Stimulated activated CD8-positive, alpha-beta memory T cell treated with anti-CD3 and anti-CD28 coated beads, Interleukin-7, amount 100 ng/mL, for 48 hours (primary cell): ENCODE measurements at places on chromosomes 1 and 21.
A peak's percentile ranks its signal among the peaks of the same experiment; 100 is the strongest.

- no peak for DNase-seq
Observed at GRCh38 chr1:90387805-90388204, 329.3 kb downstream of the BARHL2 start.

GRCh38 chr1:230708631-230709580 is 5.0 kb downstream of the AGT start:
- DNase-seq = no peak

DNA sequence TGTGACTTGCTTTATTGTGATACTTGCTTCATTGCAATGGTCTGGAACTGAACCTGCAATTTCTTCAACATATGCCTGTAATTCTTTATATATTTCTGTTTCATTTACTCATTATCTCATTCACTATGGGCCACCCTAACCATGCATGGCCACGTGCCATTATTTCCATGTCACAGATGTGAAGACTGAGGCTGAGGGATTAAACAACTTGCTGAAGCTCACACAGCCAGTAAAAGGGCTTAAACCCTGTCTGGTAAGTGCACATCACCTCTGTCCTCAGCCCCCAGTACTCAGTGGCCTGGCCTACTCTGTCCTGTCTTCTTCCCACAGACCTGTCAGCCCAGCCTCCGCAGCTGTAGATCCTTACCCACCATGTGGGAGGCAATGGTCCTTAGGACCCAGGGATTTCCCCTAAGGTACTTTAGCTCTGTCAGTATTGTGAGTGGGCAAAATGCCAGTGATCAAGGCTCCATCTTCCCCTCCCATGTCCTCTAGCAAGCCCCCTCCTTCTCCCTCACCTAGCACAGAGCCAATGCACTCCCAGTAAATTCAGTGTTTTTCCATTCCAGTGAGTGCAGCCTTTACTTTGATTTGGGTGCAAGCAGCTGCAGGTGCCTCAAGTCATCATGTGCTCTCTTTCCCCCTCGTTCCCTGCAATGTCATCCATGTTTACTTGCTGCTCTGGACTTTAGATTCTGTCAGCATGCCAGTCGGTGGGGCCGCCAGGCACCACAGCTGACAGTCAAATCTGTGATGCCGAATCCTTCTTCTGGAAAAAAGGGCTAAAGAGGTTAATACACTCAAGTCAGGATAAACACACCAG is 228.2 kb upstream of the PROX1 start:
- no peak for DNase-seq

GRCh38 chr1:169108863-169109560 is 2.5 kb downstream of the ATP1B1 start:
- DNase-seq = no peak

DNA sequence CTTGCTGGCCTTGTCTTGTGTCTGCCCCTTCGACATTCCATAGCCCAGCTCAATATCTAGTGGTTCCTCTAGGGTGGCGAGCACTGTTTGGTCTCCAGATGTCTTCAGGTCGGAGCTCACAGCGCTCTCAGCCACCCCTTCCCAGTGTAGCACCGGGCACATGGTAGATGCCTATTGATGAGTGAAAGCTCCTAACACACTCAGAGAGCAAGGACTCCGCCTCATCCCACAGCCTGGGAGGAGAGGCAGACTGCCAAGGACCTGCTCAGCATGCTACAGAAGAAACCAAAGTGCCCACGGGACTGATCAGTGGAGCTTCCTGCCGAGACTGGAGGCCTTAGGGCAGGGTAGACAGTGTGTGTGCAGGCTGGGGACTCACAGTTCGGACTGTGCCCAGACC is 10.9 kb downstream of the PCSK9 start:
- no peak for DNase-seq

GRCh38 chr1:33173091-33173490 is 8.8 kb downstream of the TRIM62 start:
- no peak for DNase-seq

DNA sequence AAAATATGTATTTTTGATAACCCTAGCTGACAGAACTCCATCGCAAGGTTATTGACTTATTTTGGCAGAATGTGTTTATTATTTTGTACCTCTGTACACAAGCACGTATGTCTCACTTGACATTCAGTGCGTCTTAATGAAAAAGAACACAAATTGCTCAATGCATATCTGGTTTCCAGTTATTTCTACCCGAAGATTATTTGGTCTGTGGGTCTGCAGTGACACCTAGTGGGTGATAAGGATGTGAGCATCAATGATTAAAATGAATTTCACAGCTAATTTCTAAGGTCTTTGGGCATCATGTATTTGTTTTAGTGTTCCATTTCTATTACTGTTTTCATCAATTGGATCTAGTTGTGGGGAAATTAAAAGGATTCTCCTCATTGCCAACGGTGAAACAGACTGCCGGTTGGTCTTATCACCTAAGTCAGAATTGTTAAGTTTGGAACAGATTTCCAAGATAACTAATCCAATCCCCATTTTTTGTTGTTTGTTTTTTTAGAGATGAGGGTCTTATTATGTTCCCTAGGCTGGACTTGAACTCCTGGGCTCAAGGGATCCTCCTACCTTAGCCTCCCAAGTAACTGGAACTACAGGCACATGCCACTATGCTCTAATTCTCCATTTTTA is 13.9 kb downstream of the DDX20 start:
- no peak for DNase-seq

DNA sequence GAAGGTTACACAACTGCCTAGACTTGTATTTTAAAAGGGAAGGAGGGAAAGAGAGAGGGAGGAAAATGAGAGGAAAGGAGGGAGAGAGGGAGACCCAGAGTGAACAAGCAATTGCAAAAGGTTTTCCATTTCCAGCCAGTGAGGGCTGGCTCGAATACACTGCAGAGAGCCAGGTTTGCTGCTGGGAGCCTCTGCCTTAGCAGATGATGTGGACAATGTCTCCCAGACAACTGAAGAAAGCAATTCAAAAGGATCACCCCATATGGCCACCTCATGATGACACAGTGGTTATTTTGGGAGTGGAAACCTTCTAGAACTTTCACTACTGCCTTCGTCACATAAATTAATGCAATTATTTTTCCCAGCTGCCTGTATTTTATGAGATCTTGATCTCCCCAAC is 86.4 kb downstream of the BCAR3 start:
- DNase-seq = no peak

GRCh38 chr1:172442404-172442803 is 1.5 kb downstream of the PIGC start:
- DNase-seq = no peak

- no peak for DNase-seq
Observed at GRCh38 chr1:212182579-212182978, 102.6 kb upstream of the PPP2R5A start.

- DNase-seq = no peak
Observed at GRCh38 chr1:87017998-87018672, 103.7 kb downstream of the HS2ST1 start.

DNA sequence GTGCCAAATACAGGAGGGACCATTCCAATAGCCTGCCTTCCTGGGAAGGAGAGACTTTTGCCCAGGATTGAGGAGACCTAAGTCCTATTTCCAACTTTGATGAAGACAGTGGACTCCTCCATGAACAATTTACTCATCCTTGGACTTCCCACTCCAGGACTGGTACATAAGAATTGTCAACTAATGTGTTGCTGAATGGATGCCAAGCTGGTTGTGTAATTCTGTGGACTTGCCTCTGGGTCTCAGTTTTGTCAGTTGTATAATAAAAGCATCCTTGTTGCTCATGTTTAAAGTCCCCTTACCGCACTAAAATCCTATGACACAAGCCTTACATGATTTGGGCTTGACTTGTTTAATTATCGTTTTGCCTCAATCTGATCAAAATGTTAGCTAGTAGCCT is 13.2 kb upstream of the ZP4 start:
- no peak for DNase-seq

DNA sequence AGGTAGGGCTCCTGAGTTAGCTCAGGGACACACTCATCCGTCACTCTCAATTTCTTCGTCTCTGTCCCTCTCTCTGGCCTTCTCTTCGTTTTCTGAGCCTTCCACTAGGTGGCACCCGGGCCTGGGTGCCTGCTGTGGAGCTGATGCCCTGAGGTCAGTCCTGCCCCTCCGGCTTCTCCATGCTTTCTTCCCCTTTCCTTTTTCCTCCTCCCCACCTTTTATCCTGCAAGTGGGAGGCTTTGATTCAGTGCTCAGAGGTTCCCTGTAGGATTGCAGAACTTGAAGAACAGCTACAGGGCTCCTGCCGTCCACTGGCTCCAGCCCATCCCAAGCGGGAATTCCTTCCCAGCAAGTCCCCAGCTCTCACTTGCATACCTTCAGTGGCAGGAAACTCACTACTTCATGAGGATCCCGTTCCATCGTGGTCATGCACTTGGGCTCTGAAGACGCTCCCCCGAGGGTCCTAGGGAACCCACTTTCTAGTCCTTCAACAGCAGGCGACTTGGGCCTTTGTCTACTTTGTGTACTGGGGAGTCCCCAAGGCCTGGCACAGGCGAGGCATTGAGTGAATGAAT is 45.6 kb downstream of the SRRM1 start:
- peak; percentile 28 for DNase-seq

GRCh38 chr1:155884031-155884960 is 24.9 kb downstream of the SYT11 start:
- no peak for DNase-seq

DNA sequence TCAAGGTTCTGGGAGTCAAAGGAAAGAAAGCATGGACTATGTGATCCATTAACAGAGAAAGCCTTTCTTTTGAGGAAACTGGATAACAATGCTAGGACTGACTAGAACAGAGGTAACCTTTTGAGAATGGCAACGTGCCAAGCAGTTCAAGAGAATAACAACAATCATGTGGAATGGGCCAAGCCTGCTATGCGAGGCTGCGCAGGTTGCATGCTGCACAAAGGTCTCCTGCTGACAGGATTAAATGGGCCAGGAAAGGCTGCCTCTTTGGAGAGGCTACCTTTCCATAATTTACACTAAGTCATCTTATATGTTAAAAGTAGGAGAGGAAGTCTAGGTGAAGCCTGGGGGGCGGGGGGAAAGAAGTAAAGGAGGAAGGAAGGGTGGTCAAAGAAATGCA is 5.8 kb downstream of the PCNX2 start:
- no peak for DNase-seq

- no peak for DNase-seq
Observed at GRCh38 chr1:109630898-109631512, 11.4 kb downstream of the AMPD2 start.

- DNase-seq = no peak
Observed at GRCh38 chr1:17168091-17168876, 36.6 kb upstream of the PADI1 start.

DNA sequence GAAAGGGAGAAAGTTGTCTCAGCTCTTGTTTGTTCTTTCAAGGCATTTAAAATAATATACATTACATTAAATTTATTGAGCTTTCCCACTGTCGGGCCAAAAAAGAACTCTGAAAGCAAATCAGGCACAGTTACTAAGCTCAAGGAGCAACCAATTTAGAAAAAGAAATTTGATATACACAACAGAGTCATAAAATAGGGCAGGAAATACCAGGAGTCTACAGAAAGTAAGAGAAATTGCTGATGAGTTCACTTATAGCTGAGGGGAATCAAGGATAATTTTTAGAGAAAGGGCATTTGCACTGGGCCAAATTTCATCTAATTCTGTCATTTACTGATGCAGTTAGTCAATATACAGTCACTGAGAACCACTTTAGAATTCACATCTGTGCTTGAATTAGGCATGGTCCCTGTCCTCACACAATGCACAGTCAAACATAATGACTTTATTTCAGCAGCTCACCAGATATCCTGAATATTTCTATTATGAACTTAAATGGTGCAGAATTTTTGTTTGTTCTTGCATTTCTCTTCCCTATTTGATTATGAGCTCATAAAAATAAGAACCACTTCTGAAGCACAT is 249.6 kb upstream of the BEND5 start:
- DNase-seq = no peak

DNA sequence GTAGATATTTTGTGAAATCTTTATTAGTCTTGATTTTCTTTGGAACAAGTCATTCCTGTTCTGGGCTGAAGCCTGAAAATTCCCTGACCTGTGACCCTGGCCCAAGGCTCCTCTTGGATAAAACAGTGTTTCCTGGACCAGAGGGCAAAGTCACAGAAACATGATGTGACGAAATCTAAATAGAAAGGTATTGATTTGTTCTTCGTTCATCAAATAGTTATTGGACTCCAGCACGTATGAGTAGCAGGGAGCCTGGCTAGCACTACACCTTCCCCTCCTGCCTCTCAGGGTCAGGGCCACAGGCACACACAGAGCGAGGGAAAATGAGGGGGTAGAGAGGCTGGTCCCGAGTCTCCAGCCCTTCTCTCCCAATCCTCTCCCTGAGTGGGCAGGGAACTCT is 1.7 kb upstream of the CLDN14 start:
- DNase-seq = no peak

DNA sequence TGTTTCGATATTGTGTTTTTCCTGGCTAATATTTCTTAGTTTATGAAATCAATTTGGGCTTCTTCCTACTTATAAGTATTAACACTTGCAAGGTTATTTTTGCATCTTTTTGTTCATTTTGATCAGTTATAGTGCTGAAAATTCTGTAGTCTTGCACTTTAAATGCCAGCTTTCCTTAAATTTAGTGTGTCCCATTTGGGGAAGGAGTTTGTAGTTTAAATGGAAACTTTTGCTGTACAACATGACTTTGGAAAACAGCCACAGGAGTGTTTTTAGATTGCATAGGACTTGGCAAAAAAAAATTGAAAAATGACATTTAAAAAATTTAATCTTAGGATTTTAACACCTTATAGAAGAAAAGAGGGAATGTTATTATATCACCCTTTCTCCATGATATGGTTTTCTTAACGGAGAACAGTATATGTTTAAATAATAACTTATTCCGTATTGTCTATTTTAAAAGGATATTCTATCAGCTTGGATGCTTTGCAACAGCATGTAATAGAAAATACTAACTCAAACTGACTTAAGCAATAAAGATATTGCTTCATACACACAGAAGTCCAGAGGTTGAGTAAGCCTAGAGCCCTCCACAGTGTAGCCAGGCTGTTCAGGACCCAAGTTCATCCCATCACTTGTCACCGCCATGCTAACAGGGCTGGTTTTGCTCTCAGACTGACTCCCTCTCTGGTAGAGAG is 53.8 kb downstream of the LYPLAL1 start:
- no peak for DNase-seq

DNA sequence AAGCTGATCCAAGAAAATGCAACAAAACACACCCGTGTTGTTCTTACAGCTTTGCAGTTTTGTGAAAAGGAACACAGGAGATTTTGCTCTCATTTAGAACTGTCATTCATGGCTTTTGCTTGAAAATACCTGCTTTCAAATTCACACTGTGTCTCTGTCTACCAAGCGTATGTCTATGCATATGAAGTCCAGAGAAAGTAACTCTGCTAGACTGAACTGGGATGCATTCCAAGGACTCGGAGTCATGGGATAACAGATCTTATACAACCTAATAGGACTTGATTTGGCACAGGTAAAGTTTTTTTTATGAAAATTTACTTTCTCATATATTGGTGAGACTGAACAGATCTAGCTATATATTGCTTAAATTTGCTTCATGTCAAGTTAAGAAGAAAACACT is 102.4 kb downstream of the PTGER3 start:
- DNase-seq = no peak

DNA sequence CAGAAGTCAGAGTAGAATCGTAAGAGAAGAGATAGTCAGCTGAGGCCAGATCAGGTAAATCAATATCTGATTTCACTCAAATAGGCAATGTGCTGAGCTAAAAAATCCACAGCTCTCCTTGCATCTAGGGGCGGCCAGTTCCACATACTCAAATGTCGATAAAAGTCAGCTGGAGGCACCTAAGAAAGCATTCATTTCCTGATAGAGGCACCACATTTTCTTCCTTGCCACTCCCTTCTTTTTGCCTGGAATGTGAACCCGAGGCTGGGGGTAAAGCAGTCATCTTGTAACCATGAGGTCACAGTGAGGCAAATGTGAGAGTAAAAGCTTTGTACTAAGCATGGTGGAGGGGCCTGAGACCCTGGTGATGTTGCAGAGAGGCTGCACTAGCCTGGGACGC is 24.2 kb upstream of the CTPS1 start:
- no peak for DNase-seq
